ENCODE measurements at places on chromosomes 1 and 21.

DNA sequence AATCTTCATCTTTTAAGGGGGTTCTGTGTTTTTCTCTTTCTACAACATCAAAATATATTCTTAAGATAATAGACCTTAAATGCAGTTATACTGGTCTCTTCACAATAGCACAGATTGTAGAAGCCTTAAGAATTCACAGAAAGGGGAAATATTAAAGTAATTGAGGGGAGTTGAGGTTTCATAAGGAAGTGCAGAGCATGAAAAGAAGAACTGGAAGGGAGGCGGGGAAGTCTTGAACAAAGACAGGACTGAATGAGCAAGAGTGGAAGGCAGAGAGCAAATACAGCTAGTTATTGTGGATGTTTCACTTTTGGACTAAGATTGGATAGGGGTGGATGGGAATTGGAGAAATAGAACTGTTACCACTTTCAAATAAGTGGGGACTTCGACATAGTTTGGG, 67.7 kb downstream of the PTGER3 start:
- DNase-seq, result no peak

DNA sequence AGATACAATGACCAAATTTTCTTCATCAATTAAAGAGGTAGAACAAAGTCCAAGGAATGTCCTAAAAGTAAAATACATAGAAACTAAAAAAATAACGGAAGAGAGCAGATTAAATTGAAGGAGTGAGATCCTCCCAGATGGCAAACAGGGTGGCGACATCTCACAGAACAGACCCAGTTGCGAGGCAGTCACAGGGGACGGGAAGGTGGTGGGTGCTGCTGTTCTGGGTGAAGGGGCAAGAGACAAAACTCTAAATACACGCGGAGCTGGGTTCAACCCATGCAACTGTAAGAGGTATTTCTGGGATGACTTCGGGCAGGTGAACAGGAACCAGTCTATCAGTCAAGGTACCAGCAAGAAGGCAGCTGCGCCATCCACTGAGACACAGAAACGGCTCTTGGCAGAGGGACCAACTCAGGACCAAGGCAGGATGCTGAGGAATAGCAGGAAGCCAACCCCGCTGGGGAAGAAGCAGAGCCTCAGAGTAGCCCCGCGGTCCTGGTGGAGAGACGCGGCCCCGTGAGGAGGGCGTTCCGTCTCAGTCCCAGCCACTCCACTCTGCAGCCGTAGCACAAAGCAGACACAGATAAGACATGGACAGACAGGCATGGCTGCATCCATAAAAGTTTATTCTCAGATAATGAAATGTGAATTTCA, 32.2 kb downstream of the WDR4 start:
- DNase-seq, result no peak

GRCh38 chr21:44383216-44383615, 29.8 kb downstream of the TRPM2 start:
- no peak for DNase-seq

DNA sequence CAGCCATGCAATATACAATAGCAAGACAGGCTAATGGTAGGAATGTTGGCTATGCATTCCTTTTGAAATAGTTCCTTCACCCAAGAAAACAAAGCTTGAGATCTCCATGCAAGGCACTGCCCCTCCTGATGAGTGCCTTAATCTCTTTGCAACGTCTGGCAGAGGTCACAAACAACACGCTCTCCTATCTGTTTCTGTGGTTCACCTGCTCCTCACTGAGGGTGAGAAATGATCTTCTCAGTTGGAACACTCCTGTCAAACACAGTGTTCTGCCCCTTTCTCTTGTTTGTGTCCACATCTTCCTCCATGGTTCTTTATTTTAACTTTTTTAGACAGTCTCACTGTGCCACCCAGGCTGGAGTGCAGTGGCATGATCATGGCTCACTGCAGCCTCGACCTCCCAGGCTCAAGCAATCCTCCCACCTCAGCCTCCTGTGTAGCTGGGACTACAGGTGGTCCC, 21.2 kb upstream of the XPR1 start:
- DNase-seq, result peak; percentile 45

DNA sequence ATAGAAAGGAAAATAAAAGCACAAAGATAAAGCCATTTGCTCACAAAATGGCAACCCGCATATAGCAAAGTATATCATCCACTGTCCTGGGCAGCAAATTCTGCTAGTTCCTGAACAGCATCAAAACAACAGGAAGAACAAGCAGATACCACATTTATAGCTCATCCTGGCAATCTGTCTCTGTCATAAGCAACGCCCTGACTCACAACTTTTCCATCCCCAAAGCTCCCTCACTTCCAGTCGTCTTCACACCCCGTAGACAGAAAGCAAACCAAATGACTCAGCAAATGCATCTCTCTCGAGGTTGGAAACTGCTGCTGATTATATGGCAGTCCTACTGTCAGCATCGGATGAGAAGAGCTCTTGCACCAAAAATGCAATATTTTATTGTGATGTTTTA, 65.8 kb downstream of the AK5 start:
- DNase-seq, result peak; percentile 95

DNA sequence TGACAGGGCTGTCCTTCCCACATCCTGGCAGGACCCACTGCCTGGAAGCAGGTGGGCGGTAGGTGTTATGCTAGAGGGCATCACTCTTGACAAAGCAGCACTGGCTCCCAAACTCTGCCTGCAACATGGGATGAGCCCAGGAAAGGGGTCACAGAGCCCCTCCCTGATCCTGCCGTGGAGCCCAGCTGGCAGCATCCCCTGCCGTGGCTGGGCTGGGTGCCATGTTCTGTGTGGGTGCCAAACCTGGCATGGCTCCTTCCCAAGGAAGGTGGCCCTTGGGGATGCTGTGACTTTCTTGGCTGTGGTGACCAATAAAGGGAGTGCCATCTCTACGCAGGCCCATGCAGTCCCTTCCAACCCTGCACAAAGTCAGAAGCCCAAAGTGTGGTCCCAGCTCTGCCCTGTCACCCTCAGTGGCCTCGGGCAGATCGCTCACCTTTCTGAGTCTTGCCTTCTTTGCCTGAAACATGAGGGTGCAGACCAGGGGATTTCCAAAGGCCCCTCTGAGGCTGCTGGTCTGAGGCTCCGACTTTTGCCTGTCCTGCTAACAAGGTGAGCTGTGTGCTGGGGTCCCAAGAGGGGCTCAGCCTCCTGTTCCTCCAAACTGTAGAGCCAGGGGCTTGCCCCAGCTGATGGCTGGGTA, 6.0 kb downstream of the CDK18 start:
- DNase-seq, result no peak

GRCh38 chr1:18673976-18674375, 43.3 kb downstream of the PAX7 start:
- no peak for DNase-seq

GRCh38 chr1:204190212-204191211, 5.8 kb downstream of the KISS1 start:
- peak; percentile 53 for DNase-seq

- no peak for DNase-seq
Observed at GRCh38 chr21:33041981-33042380, 16.2 kb downstream of the OLIG2 start.

GRCh38 chr1:112388436-112388835, 7.6 kb upstream of the CTTNBP2NL start:
- DNase-seq, result peak; percentile 56

- DNase-seq, result peak; percentile 92
Observed at GRCh38 chr1:44031252-44032169, at the start of gene SLC6A9. Gene SLC6A9 (minus strand): TSS chr1:44031462. CDS start chr1:44024277, 7,185 bp downstream.

- peak; percentile 77 for DNase-seq
Observed at GRCh38 chr21:30718239-30718909, at the start of gene KRTAP21-3. Gene KRTAP21-3 (minus strand): TSS chr21:30718777. CDS start chr21:30718759, 18 bp downstream.

DNA sequence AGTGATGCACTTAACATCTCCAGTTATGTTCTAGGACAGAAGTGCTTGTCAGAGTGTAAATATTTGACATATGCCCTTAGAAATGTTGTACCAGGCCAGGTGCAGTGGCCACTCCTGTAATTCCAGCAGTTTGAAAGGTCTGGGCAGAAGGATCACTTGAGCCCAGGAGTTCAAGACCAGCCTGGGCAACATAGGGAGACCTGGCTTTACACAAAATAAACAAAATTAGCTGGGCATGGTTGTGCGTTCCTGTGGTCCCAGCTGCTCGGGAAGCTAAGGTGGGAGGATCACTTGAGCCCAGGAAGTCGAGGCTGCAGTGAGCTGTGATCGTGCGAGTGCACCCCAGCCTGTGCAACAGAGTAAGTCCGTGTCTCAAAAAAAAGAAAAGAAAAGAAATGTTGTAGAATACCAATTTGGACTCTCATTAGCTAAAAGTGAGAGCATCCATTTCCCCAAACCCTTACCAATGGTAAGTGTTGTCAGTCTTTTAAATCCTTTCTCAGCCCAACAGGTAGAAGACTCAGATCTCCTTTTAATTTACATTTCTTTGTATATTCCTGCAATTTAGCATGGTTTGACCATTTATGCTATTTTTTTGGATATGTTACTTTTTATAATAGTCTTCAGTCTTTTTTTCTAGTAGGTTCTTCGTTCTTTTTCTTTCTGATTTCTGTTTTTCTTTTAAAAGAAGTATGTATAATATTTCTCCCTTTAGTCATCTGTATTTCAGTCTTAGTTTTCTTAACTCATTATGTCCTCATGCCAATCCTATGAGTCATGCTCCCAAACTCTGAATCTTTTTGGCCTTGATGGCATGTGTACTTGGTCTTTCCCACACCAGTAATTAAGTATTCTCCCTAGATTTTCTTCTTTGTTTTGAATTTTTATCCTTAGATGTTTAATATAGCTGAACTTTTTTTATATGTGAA, 74.4 kb downstream of the CAMTA1 start:
- peak; percentile 99 for DNase-seq

- DNase-seq, result peak; percentile 60
Observed at GRCh38 chr1:82321794-82322193, 521.1 kb downstream of the ADGRL2 start.

GRCh38 chr1:209594440-209594839, 10.9 kb downstream of the CAMK1G start:
- DNase-seq, result no peak

GRCh38 chr1:62435231-62436038, 1.4 kb upstream of the USP1 start:
- no peak for DNase-seq

DNA sequence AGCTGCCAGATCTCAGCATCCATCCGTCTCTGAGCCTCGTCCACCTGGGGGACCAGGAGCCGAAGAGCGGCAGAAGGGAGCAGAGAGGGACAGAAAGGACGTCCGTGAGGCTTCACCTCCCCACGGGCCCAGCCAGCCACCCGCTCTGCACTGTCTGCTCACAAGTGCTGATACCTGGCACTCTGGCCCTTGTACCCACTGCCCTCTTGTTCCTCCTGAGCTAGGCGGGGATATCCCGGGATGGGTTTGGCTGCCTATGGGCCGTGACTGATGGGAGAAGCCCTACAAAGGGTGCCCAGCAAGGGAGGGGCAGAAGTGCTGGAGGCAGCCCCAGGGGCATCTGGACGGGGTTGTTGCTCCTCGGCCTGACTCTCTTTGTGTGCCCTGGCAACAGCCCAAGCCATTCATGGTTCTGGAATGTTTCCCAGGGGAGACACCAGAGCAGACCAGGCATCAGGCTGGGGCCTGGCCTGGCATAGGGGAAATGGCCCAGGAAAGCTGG, 57.6 kb downstream of the LDLRAD2 start:
- DNase-seq, result peak; percentile 94

GRCh38 chr1:84611796-84612195, 37.6 kb upstream of the CTBS start:
- DNase-seq, result peak; percentile 54

GRCh38 chr1:232923739-232924386, 26.5 kb upstream of the NTPCR start:
- DNase-seq, result peak; percentile 9

- DNase-seq, result no peak
Observed at GRCh38 chr1:100510451-100510850, 27.5 kb upstream of the GPR88 start.

GRCh38 chr1:15324869-15325335, 77.9 kb downstream of the FHAD1 start:
- DNase-seq, result no peak

DNA sequence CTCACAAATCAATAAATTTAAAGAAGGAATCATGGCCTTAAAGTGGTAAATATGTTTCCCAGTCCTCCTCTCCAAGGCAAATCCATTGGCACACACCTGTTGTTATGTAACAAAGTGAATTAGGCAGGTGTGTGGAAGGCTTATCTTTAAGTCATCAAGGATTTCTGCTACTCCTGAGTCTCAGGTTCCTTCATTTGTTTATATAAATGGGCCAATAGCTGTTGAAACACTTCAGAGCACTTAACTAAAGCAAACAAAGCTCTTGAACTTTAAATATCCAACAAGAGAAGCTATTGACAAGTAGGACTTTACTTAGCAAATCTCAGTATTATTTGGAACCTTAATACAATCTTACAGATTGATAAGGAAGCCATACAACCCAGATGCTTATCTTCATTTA, 99.3 kb upstream of the ESRRG start:
- DNase-seq, result no peak

- DNase-seq, result no peak
Observed at GRCh38 chr1:194184974-194185373, 998.6 kb upstream of the B3GALT2 start.

GRCh38 chr21:40282912-40283886, 416.0 kb downstream of the PCP4 start:
- no peak for DNase-seq

Measured in fibroblast of skin of scalp (primary cell).